ENCODE measurements at places on chromosomes 16 and 17.

DNA sequence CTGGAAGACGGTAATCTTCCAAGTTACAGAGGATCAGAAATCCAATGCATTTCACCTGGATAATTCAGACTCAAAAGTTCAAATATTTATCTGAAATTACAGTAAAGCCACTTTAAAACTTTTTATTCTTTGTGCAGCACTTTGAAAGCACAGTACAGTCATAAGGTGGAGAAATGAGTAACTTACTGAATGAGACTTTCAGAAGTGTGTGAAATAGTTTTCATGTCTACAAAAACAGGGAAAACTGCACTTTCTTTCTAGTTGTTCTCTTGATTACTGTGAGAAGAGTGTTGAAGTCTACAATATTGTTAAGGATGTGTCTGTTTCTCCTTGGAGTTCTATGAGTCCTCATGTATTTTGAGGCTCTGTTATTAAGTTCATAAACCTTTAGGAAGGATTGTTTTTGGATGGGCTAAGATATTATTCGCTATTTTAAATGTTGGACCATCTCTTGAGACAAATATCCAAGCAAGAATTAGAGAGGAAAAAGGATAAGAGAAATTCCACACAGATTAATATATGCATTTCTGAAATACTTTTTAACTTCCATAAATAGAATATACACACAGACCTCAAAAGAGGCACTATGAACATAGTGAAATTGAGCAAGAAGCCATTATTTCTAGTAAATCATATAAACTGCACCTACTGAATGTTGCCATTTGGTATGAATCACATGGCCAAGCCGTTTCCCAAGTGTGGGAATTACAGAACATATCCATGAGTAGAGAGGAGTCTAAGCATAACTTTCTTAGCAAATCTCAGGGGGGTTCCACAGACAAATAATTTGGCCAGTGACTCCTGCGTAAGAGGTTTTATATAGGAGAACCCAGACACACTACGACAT, 83.6 kb upstream of the PLEKHM1 start:
- peak; percentile 50 for DNase-seq

- DNase-seq: no peak
Measured at GRCh38 chr16:31507617-31507928, 618 bp downstream of the RUSF1 start.

DNA sequence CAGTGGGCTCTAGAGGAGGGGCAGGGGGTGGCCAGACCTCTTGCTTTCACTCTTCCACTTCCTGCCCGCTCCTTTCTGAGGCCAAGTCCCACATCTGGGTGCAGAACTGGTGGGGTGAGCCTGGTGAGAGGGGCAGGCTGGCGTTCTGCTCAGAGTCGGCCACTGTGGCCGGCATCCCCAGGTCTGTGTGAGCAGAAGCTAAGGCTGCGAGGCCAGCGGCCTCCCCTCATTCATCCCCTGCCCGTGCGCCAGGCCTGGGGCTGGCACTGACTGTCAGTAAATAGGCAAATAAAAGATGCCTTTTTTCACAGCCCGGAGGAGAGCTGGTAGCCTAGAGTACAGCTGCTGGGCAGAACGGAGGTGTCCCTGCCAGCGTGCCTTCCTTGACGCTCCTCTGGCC, 1.2 kb downstream of the DEF8 start:
- no peak for DNase-seq

DNA sequence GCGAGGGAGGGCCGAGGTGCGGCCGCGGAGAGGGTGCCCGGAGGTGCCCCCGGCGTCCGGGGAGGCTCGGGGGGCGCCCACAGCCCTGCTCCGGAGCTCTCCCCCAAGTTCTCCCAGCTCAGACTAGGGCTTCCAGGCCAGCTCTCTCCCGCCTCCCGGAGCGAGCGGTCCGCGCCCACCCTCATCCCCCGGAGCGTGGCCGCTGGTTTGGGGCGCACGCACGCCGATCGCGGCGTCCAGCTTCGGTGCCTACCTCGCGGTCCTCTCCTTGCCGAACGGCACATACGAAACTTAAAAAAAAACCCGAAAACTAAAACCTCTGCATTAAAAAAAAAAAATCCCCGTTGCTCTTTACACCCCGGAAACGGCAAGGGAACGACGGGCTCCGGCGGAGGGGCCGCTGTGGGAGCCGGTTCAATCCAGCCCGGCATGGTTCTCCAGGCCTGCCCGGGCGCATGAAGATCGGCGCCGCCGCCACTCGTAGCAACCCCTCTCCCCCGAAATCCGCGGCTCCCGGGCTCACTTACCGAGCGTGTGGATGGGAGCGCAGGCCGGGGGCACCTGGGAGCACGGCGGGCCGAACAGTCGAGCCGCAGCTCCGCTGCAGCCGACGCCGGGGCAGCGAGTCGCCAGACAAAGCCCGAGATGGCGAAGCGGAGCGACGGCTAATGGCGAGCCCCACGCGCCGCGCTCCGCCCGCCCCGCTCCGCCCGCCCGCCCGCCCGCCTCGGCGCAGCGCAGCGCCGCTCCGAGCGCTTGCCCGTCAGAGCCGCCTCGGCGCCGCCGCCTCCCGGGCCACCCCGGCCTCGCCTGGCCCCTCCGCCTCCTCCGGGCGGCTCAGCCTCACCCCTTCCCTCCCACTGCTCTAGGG, 973 bp upstream of the UBTF start:
- DNase-seq: peak; percentile 50

GRCh38 chr17:5793899-5794298, 209.6 kb upstream of the NLRP1 start:
- no peak for DNase-seq

GRCh38 chr16:83715217-83715920, 92.4 kb upstream of the HSBP1 start:
- DNase-seq: no peak

GRCh38 chr17:41734949-41735313, 488 bp upstream of the HAP1 start:
- no peak for DNase-seq

- no peak for DNase-seq
Measured at GRCh38 chr16:12345349-12345748, 368.8 kb downstream of the SNX29 start.

- DNase-seq: no peak
Measured at GRCh38 chr16:3001316-3001715, 11.4 kb upstream of the CLDN9 start.

DNA sequence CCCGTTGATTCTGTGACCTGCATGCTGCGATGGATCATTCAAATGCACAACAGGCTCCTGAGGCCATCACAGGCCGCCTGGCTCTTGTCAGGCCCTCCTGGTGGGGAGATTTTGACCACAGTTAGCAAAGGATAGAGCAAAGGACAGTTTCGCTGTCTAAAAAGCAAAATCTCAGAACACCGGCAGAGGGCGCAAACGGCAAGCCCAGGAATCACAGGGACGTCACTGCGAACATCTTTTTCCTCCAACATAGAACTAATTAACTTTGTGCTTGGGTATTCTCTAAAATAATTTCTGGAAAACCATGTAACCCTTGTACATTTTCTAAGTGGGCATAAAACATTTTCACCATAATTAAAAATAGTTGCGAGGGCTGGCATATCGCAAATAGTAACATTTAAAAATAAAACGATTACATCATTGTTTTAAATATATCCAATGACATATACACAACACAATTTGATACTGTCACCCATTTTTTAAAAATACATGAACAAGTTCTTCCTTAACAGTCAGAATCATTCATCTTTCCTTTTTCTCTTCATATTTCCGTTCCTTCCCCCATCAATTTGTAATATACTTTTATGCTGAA, 19.7 kb upstream of the SLC47A1 start:
- DNase-seq: peak; percentile 55

- DNase-seq: no peak
Measured at GRCh38 chr16:48561960-48562393, 48.0 kb downstream of the N4BP1 start.

- DNase-seq: no peak
Measured at GRCh38 chr17:4600563-4600962, 16.2 kb downstream of the SMTNL2 start.

- DNase-seq: no peak
Measured at GRCh38 chr17:6343736-6344135, 91.2 kb downstream of the AIPL1 start.

GRCh38 chr16:65125871-65126270, 4.0 kb upstream of the CDH11 start:
- peak; percentile 89 for DNase-seq

- DNase-seq: no peak
Measured at GRCh38 chr16:24191876-24192402, 64.2 kb upstream of the CACNG3 start.

GRCh38 chr16:58085584-58086251, 43.5 kb downstream of the CFAP20 start:
- no peak for DNase-seq

- peak; percentile 68 for DNase-seq
Measured at GRCh38 chr17:9971991-9972390, 66.9 kb upstream of the RCVRN start.

GRCh38 chr17:14381606-14382005, 80.7 kb downstream of the HS3ST3B1 start:
- DNase-seq: no peak

DNA sequence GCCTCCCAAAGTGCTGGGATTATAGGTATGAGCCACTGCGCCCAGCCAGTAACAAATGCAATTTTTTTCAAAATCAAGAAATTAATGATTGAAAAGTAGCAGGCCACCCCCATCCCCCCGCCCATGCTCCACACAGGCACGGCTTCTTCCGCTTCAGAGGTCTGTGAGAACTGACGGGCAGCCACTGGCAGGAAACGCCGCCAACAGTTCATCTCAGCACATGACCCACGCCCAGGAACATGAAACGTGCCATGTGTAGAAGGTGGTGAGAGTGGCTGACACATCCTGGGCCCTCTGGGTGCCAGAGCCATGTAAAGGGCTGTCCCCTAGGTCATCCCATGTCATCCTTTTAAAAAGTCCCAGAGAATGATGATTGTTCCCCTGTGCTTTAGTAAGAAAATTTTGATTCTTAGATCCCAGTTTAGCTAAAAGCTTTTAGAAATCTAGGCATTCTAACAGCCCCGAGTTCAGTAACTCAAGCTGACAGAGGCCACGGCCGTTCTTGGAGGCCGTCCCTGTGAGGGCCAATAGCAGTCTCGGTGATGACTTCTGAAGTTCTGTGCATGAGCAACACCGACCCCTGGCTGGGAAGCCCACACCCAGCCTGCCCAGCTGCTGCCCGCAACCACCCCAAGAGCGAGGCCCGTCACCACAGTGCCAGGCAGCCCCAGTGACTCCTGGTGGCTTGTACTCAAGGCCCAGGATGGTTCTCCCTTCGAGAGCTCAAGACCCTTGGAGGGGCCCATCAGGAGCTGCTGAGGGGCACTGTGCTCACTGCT, 52.1 kb downstream of the KLHDC4 start:
- no peak for DNase-seq

GRCh38 chr17:78952706-78953105, 27.0 kb downstream of the LGALS3BP start:
- DNase-seq: no peak

- DNase-seq: peak; percentile 55
Measured at GRCh38 chr16:82070656-82071369, 35.8 kb downstream of the HSD17B2 start.

- DNase-seq: no peak
Measured at GRCh38 chr16:13060932-13061331, 159.5 kb downstream of the SHISA9 start.

DNA sequence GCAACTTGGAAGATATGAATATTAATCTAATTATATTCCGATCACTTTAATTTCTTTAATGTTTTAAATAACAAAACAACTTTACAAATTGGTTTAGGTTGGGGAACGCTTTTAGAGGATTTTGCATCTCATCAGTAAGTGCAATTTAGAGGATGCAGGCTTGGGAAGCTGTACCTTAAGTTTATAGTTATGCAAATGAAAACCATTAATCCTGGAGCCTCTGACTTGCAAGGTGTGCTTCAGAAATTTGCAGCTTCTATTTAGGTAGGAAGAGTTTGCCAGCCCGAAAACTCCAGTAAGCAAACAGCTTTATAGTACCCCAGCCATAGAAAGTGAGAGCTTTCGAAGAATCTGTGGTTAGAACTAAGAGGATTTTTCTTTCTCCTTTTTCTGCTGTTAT, 547.0 kb downstream of the MAF start:
- no peak for DNase-seq

DNA sequence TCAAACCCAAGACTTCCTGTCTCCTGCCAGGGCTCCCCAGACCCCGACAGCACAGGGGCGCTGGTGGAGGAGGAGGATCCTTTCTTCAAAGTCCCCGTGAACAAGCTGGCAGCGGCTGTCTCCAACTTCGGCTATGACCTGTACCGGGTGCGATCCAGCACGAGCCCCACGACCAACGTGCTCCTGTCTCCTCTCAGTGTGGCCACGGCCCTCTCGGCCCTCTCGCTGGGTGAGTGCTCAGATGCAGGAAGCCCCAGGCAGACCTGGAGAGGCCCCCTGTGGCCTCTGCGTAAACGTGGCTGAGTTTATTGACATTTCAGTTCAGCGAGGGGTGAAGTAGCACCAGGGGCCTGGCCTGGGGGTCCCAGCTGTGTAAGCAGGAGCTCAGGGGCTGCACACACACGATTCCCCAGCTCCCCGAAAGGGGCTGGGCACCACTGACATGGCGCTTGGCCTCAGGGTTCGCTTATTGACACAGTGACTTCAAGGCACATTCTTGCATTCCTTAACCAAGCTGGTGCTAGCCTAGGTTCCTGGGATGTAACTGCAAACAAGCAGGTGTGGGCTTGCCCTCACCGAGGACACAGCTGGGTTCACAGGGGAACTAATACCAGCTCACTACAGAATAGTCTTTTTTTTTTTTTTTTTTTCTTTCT, 8.1 kb downstream of the SERPINF1 start:
- no peak for DNase-seq

- DNase-seq: no peak
Measured at GRCh38 chr16:53093162-53093744, 38.5 kb downstream of the CHD9 start.

DNA sequence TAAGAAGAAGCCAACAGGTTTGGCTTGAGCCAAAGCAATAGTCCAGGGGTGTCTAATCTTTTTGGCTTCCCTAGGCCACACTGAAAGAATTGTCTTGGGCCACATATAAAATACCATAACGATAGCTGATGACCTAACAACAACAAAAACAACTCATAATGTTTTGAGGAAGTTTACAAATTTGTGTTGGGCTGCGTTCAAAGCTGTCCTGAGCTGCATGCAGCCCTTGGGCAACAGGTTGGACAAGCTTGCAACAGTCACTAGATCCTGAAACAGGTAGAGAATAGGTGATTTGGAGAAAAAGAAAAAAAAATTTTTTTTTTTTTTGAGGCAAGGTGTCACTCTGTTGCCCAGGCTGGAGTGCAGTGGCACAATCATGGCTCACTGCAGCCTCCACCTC, 4.5 kb downstream of the CRYBA1 start:
- DNase-seq: no peak

DNA sequence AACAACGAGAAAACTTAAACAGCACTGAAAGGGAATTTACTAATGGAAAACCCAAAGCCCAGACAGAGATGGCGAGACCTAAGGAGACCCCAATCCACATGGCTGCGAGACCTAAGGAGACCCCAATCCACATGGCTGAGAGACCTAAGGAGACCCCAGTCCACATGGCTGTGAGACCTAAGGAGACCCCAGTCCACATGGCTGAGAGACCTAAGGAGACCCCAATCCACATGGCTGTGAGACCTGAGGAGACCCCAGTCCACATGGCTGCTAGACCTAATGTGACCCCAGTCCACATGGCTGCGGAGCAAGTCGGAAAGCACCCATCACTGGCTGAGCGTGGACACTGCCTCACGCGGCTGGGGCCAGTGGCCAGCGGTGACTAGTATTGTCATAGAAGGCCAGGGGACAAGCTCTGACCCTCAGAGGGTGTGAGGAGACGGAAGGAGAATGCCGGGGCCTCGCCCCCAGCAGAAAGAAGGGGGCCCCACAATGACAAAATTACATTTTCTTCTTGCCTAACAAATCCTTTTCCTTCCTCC, 241.8 kb downstream of the C16orf95 start:
- DNase-seq: no peak

- no peak for DNase-seq
Measured at GRCh38 chr16:50469744-50470321, 78.4 kb upstream of the NKD1 start.
